ENCODE measurements at places on chromosomes 13 and 19.

GRCh38 chr19:13429563-13429962 is 76.7 kb downstream of the CACNA1A start:
- DNase-seq, result no peak

DNA sequence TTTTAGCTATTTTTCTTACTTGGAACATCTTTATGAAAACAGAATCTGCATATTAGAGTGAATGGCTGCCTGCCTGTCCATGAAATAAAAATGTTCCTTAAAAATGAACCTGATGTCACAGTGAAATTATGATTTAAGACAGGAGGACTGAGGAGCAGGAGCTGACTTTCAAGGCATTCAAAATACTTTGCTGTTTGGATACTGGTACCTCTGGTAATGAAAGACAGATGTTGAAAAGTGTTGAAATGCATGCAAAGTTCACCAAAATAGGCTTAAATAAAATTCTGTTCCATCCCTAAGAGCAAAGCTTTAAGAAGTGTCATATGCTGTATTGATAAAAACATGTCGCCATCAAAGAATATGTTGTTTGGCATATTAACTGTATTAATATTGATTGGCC is 1.7 kb downstream of the ARHGEF7 start:
- peak; percentile 55 for DNase-seq

DNA sequence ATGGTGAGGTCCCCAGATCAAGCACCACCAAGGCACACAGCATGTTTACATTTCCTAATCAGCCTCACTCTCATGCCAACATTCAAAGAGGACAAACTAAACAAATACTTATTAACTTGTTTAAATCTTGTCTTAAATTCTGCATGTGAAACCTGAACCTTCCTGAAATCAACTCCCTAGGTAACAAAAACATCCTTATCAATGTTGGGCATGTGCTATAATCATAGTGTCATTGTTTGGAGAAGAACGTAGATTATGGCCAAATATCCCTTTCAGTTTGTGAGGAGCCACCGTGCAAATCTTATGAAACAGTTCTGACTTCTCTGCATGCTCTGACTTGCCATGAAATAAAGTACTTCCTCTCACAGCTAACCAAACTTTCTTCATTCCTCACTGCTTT is 123.8 kb downstream of the NDFIP2 start:
- peak; percentile 6 for DNase-seq

DNA sequence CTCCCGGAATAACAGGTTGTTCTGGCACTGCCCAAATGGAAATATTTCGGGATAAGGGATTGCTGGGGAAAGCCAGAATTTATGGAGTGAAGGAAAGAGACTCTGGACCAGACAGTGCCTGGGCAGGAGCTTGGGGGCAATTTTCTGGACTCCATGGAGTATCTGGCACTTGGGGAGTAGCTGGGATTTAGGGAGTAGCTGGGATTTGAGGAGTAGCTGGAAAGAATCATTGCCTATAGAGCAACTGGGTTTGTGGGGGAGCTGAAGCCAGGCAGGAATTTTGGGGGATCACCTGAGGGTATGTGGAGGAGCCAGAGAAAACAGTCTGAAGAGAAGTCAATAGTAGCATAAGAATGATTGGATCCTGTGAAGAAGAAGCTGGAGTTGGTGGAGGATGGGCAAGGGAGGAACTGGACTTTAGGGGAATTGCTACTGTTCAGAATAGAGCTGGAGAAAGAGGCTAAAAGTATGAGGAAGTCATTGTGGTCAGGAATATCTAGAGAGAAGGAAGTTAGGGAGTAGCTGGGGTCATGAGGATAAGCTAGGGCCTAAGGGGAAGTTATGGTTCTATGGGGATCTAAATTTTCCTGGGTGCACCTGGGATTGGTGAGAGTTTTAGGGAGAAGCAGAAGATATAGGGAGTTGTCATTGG is 14.8 kb downstream of the FSD1 start:
- DNase-seq, result no peak

DNA sequence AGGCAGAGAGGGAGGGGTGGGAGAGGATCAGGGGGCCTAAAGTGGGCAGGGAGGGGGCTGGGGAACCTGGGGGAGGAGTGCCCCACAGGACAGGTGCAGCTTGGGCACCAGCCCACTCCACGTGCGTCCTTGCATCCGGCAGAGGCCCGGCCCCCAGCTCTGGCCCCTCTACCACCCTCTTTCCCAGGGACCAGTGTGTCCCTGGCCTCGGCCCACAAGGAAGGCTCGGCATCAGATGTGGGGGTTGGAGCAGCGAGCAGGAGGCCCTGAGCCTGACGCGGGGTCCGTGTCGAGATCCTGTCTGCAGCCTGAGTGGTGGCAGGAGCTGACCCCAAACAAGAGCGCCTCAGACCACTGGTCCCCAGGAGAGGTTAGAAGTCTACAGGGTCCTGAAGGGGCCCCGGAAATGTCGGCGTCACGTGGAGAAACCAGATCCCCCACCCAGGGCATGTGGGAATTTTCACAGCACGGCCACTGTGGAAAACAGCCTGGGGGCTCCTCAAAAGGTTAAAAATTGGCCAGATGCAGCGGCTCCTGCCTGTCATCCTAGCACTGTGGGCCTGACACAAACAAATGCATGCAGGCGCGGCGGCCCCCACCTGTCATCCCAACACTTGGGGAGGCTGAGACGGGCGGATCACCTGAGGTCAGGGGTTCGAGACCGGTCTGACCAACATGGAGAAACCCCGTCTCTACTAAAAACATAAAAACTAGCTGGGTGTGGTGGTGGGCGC is 21.5 kb downstream of the SHC2 start:
- DNase-seq, result no peak

DNA sequence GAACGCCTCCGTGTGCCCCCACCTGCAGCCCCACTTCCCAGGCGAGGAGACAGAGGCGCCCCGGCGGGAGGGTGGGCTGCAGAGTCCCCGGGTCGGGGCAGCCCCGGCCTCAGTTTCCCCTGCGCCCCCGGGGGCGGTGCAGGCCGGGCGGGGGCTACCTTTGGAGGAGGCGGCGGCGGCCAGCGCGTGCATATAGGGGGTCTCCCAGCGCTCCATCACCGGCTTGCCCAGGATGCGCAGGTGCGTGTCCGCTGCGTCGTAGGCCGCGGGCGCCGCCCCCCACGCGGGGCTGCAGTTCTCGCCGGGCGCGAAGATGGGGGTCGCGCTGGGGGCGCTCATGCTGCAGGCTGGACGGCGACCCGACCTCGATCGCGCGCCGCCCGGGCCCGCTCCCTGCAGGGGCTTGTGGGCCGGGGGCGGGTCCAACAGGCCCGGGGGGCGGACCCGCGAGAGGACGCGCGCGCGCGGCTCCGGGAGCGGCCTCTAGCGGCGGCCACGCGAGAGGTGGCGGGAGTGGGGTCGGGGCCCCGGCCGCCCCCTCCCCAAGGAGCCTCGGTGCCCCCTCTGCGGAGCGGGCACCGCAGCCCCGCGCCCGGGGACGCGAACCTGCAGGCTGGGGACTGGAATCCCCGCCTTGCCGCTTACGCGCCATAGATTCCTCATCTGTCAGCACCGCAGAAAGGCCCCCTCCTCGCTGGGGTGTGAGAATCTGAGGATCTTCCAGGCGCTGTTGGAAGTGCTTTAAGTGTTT is at the start of gene GAMT:
GAMT (minus strand) TSS at position 405 of the 751 bp plus-strand sequence; CDS start at position 339, 66 bp downstream.
- DNase-seq, result peak; percentile 37

GRCh38 chr13:49533591-49534269 is 38.0 kb downstream of the PHF11 start:
- DNase-seq, result no peak
